ENCODE measurements at places on chromosomes 1 and 21. TPM values are rescaled to one million over a fixed set of nuclear protein-coding genes. Genes with fewer than 3 reads are reported as not detected.
A peak's percentile ranks its signal among the peaks of the same experiment; 100 is the strongest.

The PKP1 gene
- total RNA-seq = 0.54 TPM

The IVL gene
- not detected for total RNA-seq

The RHD gene
- not detected for total RNA-seq

The TFF2 gene
- not detected for total RNA-seq

The NEGR1 gene
- total RNA-seq = 1.6 TPM

DNA sequence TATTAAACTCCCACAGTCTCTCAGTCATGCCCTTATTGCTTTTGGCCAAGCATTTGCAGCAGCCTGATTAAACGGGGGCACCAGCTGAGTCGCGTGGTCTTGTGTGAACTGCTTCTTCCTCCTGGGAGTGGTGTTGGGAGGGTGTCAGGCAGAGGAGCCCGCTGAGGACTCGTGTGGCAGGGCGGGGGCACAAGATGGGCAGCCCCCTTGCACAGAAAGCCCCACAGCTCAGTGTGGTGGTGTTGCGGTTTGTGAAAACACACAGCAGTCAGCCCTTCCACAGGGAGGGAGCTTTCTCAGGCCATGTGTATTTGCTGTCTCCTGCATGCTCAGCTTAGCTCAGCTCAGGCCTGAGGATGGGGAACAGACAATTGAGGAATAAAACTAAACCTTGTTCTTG is 22.4 kb downstream of the PEX14 start:
- no peak for DNase-seq
- H3K27ac ChIP-seq = no peak overlapping the region
- H3K4me3 ChIP-seq = no peak overlapping the region
- no peaks in the 10 kb centered on the region for H3K4me1 ChIP-seq
- no peaks in the 10 kb centered on the region for H3K36me3 ChIP-seq

DNA sequence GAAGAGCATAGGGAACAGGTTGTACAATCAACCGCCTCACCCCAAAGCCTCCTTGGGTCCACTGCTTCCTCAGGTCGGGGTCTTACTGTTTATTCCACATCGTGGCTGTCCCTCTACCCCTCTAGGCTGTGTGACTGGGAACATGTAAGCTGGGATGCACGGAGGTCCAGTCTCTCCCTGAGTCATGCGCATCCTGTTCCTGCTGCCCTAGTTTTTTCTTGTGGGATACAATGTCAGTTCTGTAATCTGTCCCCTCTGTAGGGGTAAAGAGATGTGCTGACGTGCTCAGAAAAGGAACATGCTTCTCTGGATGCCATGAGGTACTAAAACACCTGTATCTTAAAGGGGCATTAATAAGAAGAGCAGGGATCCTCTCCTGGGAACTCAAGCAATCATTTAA is 66.2 kb downstream of the SLC45A1 start:
- H3K27ac ChIP-seq = no peak overlapping the region
- H3K4me3 ChIP-seq = no peak overlapping the region
- DNase-seq = no peak
- H3K4me1 ChIP-seq = no peaks in the 10 kb centered on the region
- no peaks in the 10 kb centered on the region for H3K36me3 ChIP-seq

DNA sequence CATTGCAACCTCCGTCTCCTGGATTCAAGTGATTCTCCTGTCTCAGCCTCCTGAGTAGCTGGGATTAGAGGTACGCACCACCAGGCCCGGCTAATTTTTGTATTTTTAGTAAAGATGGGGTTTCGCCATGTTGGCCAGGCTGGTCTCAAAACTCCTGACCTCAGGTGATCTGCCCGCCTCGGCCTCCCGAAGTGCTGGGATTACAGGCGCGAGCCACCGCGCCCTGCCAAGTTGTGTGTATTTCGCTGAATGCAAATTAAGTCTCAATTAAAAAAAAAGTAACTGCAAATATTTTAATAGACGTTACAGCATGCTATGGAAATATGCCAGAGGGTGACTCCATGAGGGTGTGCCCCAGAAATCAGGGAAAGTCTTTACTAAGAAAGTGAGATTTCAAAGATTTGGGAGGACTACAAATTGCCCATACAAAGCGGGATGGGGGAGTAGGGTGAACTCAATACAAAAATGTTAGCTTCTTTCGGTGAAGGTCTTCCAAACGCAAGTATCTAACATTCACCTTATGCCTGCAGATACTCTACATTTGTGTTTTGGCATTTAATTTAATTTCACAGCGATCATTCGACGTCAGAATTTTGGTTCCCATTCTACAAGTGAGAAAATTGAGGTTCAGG is 85.6 kb downstream of the NKAIN1 start:
- H3K27me3 ChIP-seq = no peaks in the 10 kb centered on the region
- no peak for DNase-seq
- no peaks in the 10 kb centered on the region for H3K36me3 ChIP-seq
- H3K4me1 ChIP-seq = no peaks in the 10 kb centered on the region
- H3K4me3 ChIP-seq = peak overlapping the region; percentile 95

DNA sequence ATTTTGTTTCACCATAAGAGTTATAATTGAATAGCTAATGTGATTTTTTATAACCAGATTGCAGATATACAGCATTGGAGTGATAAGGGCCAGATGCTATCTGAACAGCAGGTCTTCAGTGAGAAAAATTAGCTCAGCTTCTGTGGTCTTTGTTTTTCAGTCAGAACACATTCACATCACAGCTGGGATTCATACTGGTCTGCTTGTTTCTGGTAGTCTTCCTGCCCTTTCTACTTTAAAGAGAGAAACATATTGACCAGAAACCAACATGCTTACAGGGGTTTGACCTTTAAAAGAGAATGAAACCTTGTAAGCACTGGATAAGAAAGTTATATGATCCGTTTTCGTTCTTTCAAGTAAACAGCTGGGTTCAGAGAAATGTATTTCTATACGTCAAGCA is 213.7 kb upstream of the TMPRSS15 start:
- no peak overlapping the region for H3K27ac ChIP-seq
- DNase-seq = no peak
- no peaks in the 10 kb centered on the region for H3K27me3 ChIP-seq
- H3K4me1 ChIP-seq = no peaks in the 10 kb centered on the region

DNA sequence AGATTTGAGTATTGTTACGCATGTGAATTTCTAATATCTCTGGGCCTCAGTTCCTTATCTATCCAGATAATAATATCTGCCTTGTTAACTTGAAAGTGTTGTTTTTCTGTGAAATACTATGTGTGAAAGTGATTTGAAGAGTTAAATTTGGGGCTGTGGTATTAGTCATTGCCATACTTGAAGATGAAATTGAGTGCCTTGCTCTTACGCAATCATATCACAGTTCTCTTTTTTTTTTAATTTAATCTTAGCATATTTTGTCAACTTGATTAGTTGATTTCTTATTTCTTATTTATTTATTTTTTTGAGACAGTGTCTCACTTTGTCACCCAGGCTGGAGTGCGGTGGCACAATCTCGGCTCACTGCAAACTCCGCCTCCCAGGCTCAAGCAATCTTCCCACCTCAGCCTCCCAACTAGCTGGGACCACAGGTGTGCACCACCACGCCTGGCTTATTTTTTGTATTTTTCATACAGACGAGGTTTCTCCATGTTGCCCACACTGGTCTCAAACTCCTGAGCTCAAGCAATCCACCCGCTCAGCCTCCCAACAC is 31.0 kb downstream of the AGO4 start:
- H3K27me3 ChIP-seq = no peaks in the 10 kb centered on the region
- no peaks in the 10 kb centered on the region for H3K36me3 ChIP-seq
- H3K27ac ChIP-seq = no peak overlapping the region
- H3K4me1 ChIP-seq = no peaks in the 10 kb centered on the region
- no peak for DNase-seq

DNA sequence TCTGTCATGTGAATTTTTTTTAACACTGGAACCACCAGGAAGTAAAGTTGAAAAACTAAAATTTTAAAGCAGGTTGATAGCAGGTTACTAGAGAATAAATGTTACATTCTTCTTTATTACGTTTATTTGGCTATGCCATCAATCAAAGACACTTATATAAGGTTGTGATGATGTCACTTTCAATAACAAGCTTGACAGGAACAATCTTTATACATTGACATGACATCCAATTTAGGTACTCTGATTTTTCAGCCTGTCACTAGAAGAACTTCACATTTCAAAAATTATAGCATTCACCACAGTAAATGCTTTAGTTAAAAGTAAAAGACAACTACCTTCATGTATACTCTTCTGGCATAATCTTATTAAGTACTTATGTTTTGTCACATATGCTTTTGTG is 696.8 kb upstream of the NCAM2 start:
- H3K27ac ChIP-seq = no peak overlapping the region
- H3K27me3 ChIP-seq = no peaks in the 10 kb centered on the region
- DNase-seq = no peak
- H3K4me3 ChIP-seq = no peak overlapping the region

DNA sequence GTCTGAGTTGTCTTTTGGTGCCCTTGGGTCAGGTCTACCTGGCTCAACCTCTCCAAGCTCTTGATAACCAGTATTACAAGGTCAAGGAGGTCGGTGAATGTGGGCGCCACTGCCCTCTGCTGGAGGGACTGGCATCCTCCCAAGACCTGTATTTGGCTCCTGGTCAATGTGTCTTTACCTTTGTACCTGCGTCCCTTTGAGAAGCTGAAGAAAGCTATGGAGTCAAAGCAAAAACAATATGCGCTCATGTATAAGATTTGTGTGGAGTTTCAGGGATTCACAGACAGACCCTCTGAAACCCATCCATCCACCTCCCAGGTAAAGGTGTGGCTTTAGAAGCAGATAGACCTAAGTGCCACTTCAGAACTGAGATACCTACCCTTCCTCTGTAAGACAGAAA is 61.8 kb upstream of the NBL1 start:
- no peak overlapping the region for H3K27ac ChIP-seq
- H3K27me3 ChIP-seq = no peaks in the 10 kb centered on the region
- no peaks in the 10 kb centered on the region for H3K36me3 ChIP-seq
- no peaks in the 10 kb centered on the region for H3K4me1 ChIP-seq
- H3K4me3 ChIP-seq = no peak overlapping the region

DNA sequence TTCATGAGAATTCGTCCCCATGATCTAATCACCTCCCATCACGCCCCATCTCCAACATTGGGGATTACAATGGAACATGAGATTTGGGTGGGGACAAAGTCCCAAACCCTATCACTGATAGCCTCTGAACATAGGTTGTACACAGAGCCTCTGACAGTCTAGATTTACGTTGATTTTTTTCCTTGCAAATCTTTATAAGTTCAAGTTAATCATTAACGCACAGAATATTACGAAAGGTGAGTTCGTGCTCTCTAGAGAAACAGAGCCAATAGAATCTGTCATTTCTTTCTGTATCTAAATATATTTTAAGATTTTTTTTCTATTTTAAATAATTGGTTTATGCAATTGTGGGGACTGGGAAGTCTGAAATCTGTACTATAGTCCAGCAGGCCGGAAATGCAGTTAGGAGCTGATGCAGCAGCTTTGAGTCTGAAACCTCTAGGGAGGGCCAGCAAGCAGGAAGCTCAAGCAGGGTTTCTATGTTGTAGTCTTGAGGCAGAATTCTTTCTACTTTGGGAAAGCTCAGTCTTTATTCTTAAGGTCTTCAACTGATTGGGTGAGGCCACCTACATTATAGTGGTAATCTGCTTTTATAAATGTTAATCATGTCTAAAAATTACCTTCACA is 61.0 kb downstream of the SELENOF start:
- H3K4me1 ChIP-seq = no peaks in the 10 kb centered on the region
- H3K36me3 ChIP-seq = no peaks in the 10 kb centered on the region

- no peaks in the 10 kb centered on the region for H3K27me3 ChIP-seq
- peaks cover 24% of the 10 kb centered on the region for H3K4me1 ChIP-seq
- peaks cover 6% of the 10 kb centered on the region for H3K36me3 ChIP-seq
- peak; percentile 17 for DNase-seq
Measured at GRCh38 chr1:54275349-54275748, 75.4 kb downstream of the MRPL37 start.

GRCh38 chr1:224809613-224810012 is 119.9 kb upstream of the DNAH14 start:
- no peaks in the 10 kb centered on the region for H3K36me3 ChIP-seq
- no peak for DNase-seq
- H3K4me1 ChIP-seq = no peaks in the 10 kb centered on the region
- no peak overlapping the region for H3K4me3 ChIP-seq

DNA sequence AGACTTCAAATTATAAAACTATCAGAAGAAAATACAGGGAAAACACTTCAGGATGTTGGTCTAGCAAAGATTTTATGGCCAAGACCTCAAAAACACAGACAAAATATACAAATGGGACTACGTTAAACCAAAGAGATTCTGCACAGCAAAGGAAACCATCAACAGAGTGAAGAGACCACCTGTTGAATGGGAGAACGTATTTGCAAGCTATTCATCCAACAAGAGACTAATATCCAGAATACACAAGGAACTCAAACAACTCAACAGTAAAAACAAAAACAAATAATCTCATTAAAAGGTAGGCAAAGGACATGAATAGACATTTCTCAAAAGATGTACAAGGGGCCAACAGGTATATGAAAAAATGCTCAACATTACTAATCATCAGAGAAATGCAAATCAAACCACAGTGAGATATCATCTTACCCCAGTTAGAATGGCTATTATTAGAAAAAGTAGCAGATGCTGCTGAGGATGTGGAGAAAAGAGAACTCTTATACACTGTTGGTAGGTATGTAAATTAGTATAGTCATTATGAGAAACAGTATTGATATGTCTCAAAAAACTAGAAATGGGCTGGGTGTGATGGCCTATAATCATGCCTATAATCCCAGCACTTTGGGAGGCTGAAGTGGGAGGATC is 112.6 kb downstream of the LRIG2 start:
- H3K4me1 ChIP-seq = no peaks in the 10 kb centered on the region
- H3K36me3 ChIP-seq = no peaks in the 10 kb centered on the region
- no peaks in the 10 kb centered on the region for H3K27me3 ChIP-seq

- H3K4me1 ChIP-seq = peaks cover 7% of the 10 kb centered on the region
- H3K27me3 ChIP-seq = no peaks in the 10 kb centered on the region
- no peak for DNase-seq
- H3K36me3 ChIP-seq = no peaks in the 10 kb centered on the region
- H3K4me3 ChIP-seq = no peak overlapping the region
- H3K27ac ChIP-seq = no peak overlapping the region
Measured at GRCh38 chr1:205481629-205482151, 22.8 kb upstream of the CDK18 start.

All from Peyer's patch (tissue), 4 donors.